Bronchial epithelial cell (primary cell): ENCODE measurements at places on chromosomes 7 and 10. TPM values are rescaled to one million over a fixed set of nuclear protein-coding genes. Genes with fewer than 3 reads are reported as not detected.

Gene LIPF
- total RNA-seq: not detected in 2 replicates

Gene TMEM236
- under 0.01 and 0.26 TPM in 2 replicates for total RNA-seq

Gene FKBP6
- total RNA-seq: not detected in 2 replicates

Gene ZNF503
- 2.1 and 2.6 TPM in 2 replicates for total RNA-seq

Gene HSPA12A
- total RNA-seq: 0.79 and 1.4 TPM in 2 replicates

Gene FBXL13
- 0.13 and 0.26 TPM in 2 replicates for total RNA-seq
